ENCODE measurements at places on chromosomes 7 and 10.

DNA sequence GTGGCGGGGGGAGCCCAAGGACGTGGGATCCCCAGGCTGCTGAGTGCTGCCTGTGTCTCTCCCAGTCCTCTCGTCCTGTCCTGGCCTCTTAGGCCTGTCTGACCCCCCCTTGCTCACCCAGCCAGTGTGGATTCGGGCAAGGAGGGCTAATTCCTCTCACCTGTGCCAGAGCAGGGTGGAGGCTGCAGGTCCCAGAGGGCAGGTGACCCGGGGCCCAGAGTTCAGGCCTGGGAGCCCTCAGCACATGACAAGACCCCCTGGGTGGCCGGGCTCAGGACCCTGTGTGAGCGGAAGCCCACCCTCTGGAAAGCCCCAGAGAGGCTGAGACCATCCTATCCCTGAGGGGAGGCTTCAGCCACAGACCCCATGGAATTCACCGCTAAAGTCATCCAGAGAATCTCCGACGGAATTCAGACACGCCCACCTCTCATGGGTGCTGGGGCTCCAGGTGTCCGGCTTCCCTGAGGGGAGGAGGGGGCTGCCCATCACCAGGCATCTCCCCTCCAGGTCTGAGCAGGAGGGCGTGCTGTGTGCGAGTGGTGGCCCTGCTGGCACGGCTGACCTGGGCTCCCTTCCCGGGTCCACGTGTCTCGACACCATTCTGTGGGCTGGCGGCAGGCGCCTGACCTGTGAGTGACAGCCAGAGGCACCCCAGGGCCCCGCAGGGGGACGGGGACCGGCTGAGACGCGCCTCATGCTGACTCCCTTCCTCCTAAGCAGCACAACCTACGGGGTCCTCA is 5.0 kb downstream of the KNDC1 start:
- DNase-seq, result no peak

DNA sequence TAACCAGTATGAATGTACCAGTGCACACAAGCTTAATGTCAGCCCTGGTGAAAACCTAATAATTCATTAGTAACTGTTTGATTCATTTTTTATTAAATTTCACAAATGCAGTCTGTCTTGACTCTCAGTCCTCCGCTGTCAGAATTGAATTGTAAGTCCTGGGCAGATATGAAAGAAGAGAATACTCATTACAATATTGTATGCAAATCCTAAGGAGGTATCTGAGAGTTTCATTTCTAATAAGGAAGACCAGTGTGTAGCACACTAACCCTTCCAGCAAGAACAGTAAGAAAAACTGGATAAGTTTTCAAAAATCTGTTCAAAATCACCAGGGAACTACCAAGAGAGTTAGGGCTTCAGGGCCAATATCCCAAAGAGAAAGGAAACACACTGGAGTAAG is 652.1 kb downstream of the SUGCT start:
- no peak for DNase-seq

DNA sequence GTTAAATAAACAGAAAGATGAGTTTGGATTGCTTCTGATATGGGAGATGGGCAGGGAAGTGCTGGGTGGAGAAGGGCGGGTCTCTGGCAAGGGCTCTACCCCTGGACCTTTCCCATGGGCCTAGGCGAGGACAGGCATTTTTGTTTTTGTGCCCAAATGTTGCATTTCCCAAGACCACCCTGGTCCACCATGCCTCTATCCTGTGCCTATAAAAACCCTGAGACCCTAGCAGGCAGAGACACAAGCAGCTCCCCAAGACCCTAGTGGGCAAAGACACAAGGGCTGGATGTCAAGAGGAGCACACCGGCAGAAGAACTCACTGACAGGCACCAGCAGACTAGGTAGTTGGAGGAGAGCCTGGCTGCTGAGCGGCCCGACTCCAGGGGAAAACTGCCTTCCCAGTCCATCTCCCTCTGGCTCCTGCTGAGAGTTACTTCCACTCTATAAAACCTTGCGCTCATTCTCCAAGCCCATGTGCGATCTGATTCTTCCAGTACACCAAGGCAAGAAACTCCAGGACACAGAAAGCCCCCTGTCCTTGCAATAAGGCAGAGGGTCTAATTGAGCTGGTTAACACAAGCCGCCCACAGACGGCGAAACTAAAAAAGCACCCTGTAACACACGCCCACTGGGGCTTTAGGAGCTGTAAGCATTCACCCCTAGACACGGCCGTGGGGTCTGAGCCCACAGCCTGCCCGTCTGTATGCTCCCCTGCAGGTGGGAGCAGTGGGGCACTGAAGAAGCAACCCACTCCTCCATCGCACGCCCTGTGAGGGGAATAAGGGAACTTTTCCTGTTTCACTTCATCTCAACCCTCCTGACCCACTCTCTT is 291.4 kb downstream of the PTPRN2 start:
- no peak for DNase-seq

GRCh38 chr7:3548815-3549214 is 247.8 kb downstream of the SDK1 start:
- DNase-seq, result no peak

GRCh38 chr7:120873401-120873800 is 15.5 kb upstream of the TSPAN12 start:
- no peak for DNase-seq

DNA sequence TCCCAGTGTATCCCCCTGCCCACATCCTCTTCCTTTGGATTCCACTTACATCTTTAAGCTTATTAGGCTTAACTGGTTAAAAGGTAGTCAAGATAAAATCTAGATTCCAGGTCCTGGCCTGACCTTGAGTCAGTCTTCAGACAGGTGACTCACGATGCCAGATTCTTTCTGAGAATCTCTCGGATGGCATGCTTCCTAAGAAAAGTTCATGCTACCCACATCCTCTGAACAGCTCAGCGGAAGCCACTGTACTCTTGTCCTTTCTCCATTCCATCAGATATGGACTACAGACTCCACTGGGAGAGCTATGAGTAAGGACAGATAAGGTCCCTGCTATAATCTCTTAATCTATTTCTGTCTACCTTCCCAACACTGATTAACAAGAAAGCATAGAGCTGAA is 43.4 kb downstream of the DNMBP start:
- DNase-seq, result peak; percentile 39

GRCh38 chr7:40828686-40829600 is 694.1 kb downstream of the SUGCT start:
- no peak for DNase-seq

DNA sequence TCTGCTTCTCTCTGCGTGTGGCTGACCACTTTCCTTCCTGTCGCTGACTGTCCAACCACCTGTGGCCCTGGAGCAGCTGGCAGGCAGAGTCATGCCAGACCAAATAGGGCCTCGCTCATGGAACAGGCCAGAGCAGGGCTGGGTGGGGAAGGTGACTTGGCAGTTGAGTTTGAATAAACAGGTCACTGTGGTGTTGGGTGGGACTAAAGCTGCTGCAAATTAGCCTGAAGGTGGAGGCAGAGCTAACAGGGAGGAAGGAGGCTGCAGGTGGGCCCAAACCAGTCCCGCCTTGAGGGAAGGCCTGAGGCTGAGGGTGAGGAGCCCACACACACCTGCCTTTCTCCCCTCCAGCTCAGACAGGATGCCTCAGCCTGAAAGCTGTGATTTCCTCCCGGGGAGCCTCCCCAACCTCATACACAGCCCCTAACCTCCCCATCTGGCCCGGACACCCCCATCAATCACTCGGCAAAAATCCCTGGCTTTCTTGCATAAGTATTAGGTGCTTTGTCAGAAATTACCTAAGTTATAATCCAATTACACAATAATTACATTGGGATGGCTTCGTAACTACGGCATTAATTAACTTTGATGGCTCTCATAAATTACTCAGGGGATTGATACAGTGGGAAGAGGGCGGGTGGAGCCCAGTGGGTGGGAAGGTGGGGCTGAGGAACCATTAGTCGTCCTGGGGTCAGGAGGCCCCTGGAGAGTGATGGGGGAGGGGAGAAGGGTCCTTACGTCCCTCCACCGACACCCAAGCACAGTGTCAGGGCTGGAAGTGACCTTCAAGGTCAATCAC is 97.7 kb upstream of the PCBD1 start:
- no peak for DNase-seq

DNA sequence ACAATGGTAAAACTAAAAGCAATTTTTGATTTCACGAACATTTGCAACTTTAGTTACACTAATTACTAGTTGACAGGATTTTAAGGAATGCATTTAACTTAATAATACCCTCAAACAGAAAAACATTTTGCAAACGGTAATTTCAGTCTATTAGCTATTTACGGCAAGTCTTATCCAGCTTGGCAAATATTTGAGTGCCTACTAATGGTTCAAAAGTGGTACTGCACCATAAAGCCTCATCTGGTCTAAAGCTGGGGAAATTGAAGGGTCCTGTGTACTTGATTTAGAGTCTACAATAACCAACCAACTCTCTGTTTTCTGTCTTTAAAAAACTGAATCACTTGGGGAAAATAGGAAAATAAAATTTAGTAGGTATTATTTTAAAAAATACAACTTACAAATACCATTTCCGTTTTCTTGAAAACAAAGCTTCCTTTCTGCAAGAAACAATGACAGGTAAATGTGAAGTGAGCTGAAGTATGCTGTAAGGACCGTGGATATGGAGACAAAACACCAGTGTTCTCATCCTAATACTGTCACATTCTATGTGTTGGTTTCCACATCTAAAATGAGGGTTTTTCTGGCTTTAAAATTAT is 142.3 kb downstream of the VPS50 start:
- DNase-seq, result peak; percentile 41

DNA sequence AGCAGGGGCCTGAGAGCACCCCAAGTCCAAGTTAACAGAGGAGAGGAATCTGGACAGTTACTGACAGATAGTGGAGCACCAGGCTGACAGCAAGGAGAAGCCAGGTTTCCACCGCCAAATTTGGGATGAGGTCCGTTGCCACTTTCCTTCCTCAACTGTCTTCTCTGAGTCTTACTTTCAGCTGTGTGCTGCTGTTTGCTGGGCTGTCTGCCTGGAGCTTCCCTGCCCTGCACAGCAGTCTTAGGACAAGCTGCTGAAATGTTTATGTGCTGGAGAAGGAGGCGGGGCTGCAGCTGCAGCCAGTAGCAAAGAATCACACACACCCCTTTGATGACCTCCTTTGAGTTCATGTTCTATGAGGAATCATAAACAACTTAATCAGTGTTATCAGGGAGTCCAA is 17.4 kb upstream of the CYP3A7 start:
- no peak for DNase-seq

GRCh38 chr7:110486549-110486948 is 604.4 kb upstream of the LRRN3 start:
- no peak for DNase-seq

DNA sequence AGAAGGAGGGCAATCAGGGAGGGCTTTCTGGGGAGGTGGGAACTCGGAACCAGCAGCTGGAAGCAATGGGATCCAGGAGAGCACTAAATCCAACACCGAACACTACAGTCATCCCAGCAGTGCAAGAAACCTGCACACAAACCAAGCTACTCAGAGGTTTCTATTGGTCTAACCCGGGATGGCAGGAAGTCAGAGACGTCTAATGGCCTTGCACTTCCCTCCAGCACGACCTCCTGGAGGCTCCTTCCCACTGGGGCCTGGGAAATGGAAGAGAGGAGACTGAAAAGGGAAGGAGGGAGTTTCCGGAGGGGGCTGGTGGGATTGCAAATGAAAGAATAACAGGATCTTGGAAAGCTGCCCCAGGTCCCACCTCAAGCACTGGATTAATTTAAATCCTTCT is 56.3 kb downstream of the TEX36 start:
- no peak for DNase-seq

GRCh38 chr7:129829737-129830631 is 122.8 kb downstream of the UBE2H start:
- peak; percentile 79 for DNase-seq

GRCh38 chr7:51314726-51315125 is 1.9 kb downstream of the COBL start:
- DNase-seq, result no peak

DNA sequence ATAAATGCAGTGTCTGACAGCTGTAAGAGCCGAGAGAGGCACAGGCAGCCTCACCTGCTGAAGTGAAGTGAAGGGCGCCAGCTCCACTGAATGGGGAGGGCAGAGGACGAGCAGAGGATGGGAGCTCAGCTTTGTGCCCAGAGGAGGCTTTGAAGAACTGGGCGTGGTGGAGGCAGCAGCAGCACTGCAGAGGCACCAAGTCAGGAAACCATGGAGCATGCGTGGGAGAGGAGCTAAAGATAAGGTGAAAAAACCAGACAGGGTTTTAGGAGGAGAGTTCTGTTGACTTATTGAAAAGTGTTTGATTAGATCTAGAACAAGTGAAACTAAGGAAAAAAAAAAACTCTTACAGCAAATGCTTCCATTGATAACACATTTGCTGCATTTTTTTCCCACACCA is 216.4 kb downstream of the CXCL12 start:
- no peak for DNase-seq

All from fibroblast of gingiva (primary cell).